ENCODE measurements at places on chromosomes 5 and 9.

DNA sequence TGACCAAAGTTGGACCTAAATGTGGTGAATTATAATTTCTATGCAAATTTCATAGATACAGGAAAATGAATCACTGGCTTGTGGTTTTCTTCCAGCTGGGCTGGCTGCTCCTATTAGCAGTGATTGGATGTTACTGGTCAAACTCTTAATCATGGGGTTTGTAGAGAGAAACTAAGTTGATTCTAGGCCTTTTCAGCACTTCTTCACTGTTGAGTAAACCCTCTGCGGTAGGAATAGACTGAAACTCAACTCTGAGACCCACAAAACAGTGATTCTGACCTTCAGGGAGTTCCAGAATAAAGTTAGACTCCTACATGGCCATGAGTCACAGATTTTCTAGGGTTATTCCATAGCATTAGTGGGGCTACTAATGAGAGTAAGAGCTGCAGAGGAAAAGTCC lies 47.9 kb upstream of the FKTN start:
- no peak for DNase-seq

GRCh38 chr5:72188166-72188565 lies 80.9 kb downstream of the MAP1B start:
- no peak for DNase-seq

DNA sequence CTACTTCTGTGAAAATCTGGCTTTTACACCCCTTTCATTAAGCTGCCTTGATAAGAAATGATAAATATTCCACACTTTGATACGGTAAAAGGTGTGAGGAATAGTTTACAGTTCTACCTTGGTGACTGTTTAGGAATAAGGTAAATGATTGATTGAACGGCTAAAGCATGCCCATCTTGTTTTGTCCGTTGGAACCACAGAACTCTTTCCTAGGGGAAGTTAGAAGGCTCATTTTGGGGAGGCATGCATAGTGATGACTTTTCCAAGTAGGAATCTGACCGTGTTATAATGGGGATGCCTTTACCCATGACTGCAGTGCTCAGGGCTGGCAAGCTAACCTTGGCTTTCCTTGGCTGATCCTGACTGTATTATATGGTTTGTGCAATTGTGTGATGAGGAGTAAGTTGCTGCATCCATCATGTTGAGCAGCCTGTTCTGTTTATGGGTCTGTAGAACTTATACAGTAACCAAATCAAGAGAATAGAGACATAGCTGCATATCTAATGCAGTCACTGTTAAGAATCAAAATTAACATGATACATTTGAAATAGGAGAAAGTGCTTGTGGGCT lies 24.5 kb downstream of the PCSK5 start:
- DNase-seq = no peak

DNA sequence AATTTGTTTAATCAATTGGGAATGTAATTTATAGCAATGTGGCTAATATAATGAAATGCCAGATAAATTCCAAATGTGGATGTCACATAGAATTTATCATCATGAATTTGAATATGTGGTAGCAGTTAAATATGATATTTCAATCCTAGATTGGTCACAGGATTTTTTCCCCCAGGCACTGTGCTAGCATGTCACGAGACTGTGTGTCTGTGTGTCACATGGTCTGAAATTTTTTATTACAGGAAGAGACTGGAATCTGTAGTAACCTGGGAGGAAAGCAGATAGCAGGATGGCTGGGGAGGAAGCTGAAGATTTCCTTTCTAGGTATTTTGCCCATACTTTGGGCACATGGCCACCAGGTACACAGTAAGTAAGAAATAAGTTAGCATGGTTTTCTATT lies 35.4 kb upstream of the MSH3 start:
- no peak for DNase-seq
